ENCODE measurements at places on chromosomes 11 and 22.

- DNase-seq: no peak
Observed at GRCh38 chr11:21160140-21160539, 490.8 kb downstream of the NELL1 start.

DNA sequence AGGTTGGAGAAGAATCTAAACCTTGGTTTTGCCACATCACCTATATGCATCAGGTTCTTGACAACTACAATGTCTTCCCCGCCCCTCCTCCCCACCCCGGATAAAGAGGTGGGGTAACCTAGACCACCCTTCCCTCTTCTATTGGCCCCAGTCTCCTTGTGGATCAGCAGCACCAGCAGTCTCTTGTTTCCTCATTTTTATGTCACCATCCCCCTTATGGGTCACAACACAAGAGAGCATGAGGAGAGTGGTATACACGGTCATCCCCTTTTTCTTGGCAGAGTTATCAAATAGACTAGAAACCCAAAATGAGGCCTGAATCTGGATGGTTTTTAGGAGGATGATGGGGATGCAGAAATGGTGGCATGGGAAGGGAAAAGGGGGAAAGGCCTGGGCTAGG is 1.2 kb downstream of the MS4A4E start:
- DNase-seq: no peak

DNA sequence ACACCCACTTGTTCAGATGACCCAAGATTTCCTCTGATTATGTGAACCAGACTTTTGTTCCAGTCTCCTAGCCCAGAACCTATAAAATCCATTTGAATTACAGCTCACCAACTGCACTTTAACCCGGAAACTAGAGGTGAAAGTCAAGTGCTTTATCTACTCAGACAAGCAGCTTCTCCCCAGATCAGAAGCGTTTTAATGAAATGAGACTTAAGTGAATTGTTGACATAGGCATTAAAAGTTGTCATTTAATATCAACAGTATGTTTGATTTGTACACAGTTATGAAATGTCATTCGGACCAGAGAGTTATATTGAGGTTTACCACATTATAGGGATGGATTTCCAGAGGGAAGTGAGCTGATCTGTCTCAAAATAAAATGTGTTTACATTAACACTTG is 52.0 kb downstream of the CADM1 start:
- DNase-seq: no peak

DNA sequence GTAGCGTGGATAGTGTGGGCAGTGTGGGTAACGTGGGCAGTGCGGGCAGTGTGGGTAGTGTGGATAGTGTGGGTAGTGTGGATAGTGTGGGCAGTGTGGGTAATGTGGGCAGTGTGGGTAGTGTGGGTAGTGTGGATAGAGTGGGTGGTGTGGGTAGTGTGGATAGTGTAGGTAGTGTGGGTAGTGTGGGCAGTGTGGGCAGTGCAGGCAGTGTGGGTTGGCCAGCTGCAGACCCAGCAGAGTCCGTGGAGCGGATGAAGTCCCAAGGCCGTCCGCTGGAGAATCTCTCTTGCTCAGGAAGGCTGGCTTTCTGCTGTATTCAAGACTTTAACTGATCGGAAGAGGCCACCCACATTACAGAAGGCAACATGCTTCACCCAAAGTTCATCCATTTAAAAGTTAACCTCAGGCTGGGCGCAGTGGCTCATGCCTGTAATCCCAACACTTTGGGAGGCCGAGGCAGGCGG is 26.1 kb upstream of the KRTAP5-6 start:
- DNase-seq: peak; percentile 14

DNA sequence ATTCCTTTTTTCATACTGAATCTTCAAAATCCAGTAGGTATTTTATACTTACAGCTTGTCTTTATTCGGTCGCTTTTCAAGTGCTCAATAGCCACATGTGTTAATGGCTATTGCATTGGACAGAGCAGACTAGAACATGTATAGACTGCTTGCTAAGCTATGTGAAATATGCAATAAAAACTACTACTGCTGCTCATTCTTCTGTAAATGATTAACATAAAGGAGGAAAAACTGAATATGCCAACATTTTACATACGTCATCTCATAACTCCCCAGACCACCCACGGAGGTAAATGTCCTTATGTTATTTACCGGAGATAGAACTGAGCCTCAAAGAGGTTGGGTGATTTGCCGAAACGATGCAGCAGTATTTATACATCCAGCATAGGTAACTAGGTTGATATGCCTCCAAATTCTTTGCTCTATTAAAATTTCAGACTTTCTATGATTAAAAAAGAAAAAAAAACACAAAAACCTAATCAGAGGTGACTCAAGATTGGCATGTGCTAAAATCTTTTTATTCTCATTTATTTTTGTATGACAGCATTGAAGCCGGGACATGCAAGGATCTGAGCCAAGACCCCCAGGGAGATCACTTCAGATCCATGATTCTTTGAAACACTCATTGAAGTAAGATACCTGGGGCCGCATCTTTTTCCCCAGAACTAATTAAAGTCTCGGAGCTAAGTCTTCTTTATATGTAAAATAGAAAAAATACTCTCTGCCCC is 78.5 kb upstream of the OR5AK2 start:
- no peak for DNase-seq

GRCh38 chr11:69280994-69281393 is 13.0 kb upstream of the MYEOV start:
- DNase-seq: peak; percentile 93

- DNase-seq: no peak
Observed at GRCh38 chr22:28548406-28548805, 131.2 kb downstream of the TTC28 start.

- DNase-seq: peak; percentile 65
Observed at GRCh38 chr11:95831198-95831883, 41.0 kb downstream of the CEP57 start.

GRCh38 chr11:35761899-35762298 is 99.3 kb downstream of the TRIM44 start:
- no peak for DNase-seq

DNA sequence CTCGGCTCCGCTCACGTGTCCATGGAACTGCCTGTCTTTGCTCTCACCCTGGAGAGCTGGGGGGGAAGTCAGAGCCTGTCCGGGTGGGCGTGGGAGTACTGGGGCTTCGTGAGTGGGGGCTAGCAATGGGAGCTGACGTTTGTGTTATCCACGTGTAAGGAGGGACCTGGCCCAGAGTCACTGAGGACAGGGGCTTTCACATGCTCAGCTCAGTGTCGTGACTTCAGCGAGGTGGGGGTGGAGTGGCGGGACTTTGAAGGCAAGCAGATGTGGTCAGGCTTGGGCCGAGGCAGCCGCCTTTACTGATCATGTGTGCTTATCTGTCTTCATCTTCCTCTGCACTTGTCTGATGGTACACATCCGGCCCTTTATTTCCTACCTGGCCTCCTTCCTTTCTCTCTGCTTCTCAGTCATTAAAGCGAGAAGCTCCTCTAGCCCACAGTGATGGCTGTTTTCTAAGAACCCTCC is 113.1 kb upstream of the NNMT start:
- DNase-seq: no peak

- peak; percentile 45 for DNase-seq
Observed at GRCh38 chr11:62124186-62125113, 639 bp downstream of the INCENP start.

- DNase-seq: no peak
Observed at GRCh38 chr11:110453684-110454354, 24.1 kb downstream of the FDX1 start.

DNA sequence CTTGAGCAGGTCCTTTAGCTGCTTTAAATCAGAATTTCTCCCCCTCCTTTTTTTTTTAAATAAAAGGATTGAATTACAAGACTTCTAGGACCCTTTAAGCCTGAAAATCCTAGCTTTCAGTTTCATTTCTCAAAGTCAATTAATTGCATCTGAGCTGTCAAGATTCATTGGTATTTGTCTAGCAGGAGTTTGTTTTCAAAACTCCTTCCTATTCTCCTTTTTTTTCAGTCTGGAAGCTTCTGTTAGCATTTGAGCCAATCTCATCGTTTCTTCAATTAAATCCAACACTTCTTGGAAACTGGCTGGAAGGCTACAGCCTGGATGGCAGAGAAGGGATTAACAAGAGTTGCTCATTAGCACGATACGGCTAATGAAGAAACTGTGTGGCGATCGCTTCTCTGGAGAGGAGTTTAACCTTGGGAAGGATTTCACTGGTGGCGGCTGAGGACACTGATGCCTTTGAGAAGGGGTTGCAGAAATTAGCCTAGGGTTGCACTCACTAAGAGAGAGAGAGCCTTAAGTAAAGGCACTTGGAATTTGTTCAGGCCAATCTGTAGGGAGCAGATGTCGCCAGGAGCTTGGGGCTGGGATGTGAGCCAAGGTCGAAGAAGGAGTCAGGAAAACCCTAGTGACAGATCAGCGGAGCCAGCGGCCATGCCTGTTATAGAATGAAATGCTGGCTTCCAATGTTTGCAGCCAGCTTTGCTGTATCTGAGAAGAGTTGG is 43.8 kb upstream of the API5 start:
- DNase-seq: no peak

GRCh38 chr11:105124756-105125155 is 14.8 kb downstream of the CARD18 start:
- DNase-seq: no peak
